Endothelial cell of umbilical vein (primary cell): ENCODE measurements at places on chromosomes 16 and 17. TPM values are rescaled to one million over a fixed set of nuclear protein-coding genes. Genes with fewer than 3 reads are reported as not detected.
A peak's percentile ranks its signal among the peaks of the same experiment; 100 is the strongest.

- peak; percentile 28 for DNase-seq
- H3K27ac ChIP-seq: no peak overlapping the region
- peaks cover 59% of the 10 kb centered on the region for H3K4me1 ChIP-seq
- no peaks in the 10 kb centered on the region for H3K27me3 ChIP-seq
- H3K36me3 ChIP-seq: peaks cover 5% of the 10 kb centered on the region
These were observed 5.3 kb downstream of the ARHGAP17 start for GRCh38 chr16:25009822-25010221.

- no peak within 1 kb of the TSS for H3K4me3 ChIP-seq
- H3K27ac ChIP-seq: no peak within 1 kb of the TSS
- H3K36me3 ChIP-seq: no peaks in the 10 kb centered on the region
- H3K4me1 ChIP-seq: no peaks in the 10 kb centered on the region
- peaks cover 51% of the 10 kb centered on the region for H3K27me3 ChIP-seq
These were observed at the start of gene PPP1R1B for GRCh38 chr17:39626171-39627046. TSS of gene PPP1R1B (plus strand) at chr17:39626952. CDS start at chr17:39627393, 441 bp downstream.

MT4 gene
- not detected in 2 replicates for polyA plus RNA-seq

FBRS gene
- polyA plus RNA-seq: 15.5 and 16.3 TPM in 2 replicates

- no peaks in the 10 kb centered on the region for H3K27me3 ChIP-seq
- H3K27ac ChIP-seq: peak overlapping the region; percentile 91
- no peaks in the 10 kb centered on the region for H3K36me3 ChIP-seq
- H3K4me3 ChIP-seq: no peak overlapping the region
These were observed 41.8 kb downstream of the TNRC6C start for GRCh38 chr17:78000341-78000740.

- peaks cover 2% of the 10 kb centered on the region for H3K27me3 ChIP-seq
- peaks cover 6% of the 10 kb centered on the region for H3K4me1 ChIP-seq
- H3K27ac ChIP-seq: no peak overlapping the region
These were observed 6.1 kb upstream of the WIPI1 start for GRCh38 chr17:68463211-68464019.

- no peak overlapping the region for H3K27ac ChIP-seq
- no peak overlapping the region for H3K4me3 ChIP-seq
- peaks cover 3% of the 10 kb centered on the region for H3K27me3 ChIP-seq
- peaks cover 8% of the 10 kb centered on the region for H3K4me1 ChIP-seq
- no peaks in the 10 kb centered on the region for H3K36me3 ChIP-seq
These were observed 47.3 kb upstream of the RBFOX3 start for GRCh38 chr17:79657861-79658810.

GRCh38 chr16:73092236-73092781, 44.4 kb upstream of the ZFHX3 start:
- no peak overlapping the region for H3K4me3 ChIP-seq
- no peak overlapping the region for H3K27ac ChIP-seq
- peaks cover under 1% of the 10 kb centered on the region for H3K27me3 ChIP-seq
- peak; percentile 52 for DNase-seq

- H3K27ac ChIP-seq: no peak overlapping the region
- no peak for DNase-seq
- H3K4me1 ChIP-seq: no peaks in the 10 kb centered on the region
- H3K36me3 ChIP-seq: no peaks in the 10 kb centered on the region
- no peak overlapping the region for H3K4me3 ChIP-seq
These were observed 77.6 kb upstream of the ZNF469 start for GRCh38 chr16:88305176-88305575.

OR2C1 gene
- not detected in 2 replicates for polyA plus RNA-seq

DNA sequence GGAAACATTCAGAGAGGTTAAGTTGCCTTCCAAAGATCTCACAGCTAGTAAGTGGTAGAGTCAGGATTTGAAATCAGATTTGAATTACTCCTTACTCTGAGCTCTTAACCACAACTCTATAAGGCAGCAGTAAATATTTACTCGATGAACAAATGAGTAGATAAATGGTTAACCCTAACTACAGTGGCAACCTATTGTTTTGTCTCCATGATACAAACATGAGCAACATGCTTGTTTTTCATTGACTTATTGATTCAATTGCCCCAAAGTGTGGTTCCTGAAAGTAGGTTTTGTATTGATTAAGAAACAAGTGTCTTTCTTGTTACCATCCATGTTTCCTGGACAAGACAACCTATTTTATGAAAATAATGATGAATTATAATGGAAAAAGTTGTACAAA, 34.8 kb upstream of the DDX52 start:
- H3K27me3 ChIP-seq: peaks cover 18% of the 10 kb centered on the region
- no peak overlapping the region for H3K4me3 ChIP-seq
- H3K4me1 ChIP-seq: no peaks in the 10 kb centered on the region
- no peak overlapping the region for H3K27ac ChIP-seq

- no peak for DNase-seq
- H3K27ac ChIP-seq: no peak overlapping the region
- H3K4me1 ChIP-seq: no peaks in the 10 kb centered on the region
- H3K4me3 ChIP-seq: no peak overlapping the region
These were observed 27.3 kb upstream of the UBE2G1 start for GRCh38 chr17:4393806-4394205.

- H3K27me3 ChIP-seq: no peaks in the 10 kb centered on the region
- H3K36me3 ChIP-seq: no peaks in the 10 kb centered on the region
- no peak for DNase-seq
- no peak overlapping the region for H3K27ac ChIP-seq
These were observed 48.5 kb upstream of the IRF8 start for GRCh38 chr16:85850344-85850880.
